ENCODE measurements at places on chromosomes 1 and 21.

- no peak for DNase-seq
These were observed 4.5 kb upstream of the FAM177B start for GRCh38 chr1:222732216-222733159.

DNA sequence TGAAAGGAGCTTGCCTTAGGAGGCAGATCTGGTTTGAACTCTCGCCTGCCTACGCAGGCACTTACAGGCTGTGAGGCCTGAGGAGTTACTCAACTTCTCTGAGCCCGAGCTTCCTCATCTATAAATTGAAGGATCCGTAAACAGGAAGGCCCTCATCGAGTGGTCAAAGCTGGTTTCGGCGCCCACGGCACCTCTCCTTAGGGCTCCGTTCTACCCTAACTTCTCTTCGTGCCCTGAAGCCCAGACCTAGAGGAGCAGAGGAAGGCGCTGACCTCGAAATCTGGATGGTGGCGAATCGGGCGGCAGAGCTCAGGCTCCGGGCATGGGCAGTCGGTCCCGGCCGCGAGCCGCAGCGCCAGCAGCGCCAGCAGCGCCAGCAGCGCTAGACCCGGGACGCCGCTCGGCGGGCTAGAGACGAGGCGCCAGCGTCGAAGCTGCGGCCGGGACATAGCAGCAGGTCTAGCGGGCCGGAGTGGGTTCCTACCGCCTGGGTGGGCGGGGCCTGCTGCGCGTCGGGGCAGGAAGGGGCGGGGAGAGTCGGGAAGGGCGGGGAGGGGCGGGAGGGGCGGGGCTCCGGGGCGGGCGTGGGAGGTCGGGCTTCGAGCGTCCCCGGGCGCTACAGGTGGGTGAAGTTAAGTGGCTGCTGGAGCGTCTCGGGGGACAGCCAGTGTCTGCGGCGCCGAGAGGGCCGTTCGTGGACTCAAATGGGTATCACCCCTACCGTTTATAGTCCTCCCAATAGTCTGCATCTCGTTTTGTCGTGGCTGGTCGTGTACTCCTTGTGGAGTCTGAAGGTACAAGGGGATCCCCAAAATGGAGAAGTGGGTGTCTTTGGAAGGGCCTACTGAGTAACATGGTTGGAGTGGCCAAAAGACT is at the start of gene CTBS:
Gene CTBS, minus strand, starts transcription at position 474 of the 876 bp plus-strand sequence. Its CDS starts 25 bp downstream, at position 449.
- DNase-seq, result peak; percentile 76

DNA sequence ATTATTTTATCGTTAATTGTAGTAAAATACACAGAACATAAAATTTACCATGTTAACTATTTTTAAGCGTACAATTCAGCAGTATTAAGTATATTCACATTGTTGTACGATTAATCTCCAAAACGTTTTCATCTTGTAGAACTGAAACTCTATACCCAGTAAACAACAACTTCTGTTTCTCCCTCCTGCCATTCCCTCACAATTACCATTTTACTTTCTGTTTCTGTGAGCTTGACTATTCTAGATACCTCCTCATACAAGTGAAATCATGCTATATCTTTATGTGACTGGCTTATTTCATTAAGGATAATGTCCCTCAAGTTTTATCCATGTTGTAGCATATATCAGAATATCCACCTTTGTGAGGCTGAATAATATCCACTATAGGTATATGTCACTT is 156.8 kb downstream of the ST6GALNAC3 start:
- no peak for DNase-seq

GRCh38 chr1:16254263-16254928 is 17.4 kb upstream of the CPLANE2 start:
- DNase-seq, result no peak

GRCh38 chr1:157566484-157567300 is 14.4 kb upstream of the FCRL5 start:
- DNase-seq, result no peak

DNA sequence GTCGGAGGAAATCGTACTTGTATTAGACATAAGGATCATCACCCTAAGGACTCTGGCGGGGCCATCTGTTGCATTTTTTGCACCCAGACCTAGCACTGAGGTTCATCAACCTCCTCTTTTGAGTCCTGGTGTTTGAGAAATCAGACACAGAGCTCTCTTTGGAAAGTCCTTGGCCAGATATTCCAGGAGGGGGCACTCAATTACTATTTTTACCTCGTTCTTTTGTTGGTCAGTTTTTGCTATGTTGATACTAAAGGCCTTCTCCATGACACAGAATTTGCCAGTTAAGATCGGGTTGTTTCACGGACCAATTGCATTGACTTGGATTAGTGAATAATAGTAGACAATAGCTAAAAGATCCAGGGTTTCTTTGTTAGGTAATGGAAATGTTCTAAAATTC is 711.2 kb downstream of the KCNT2 start:
- no peak for DNase-seq

- DNase-seq, result no peak
These were observed 20.6 kb downstream of the STXBP3 start for GRCh38 chr1:108767115-108767514.

- no peak for DNase-seq
These were observed 82.8 kb upstream of the SLC44A3 start for GRCh38 chr1:94737124-94737998.

DNA sequence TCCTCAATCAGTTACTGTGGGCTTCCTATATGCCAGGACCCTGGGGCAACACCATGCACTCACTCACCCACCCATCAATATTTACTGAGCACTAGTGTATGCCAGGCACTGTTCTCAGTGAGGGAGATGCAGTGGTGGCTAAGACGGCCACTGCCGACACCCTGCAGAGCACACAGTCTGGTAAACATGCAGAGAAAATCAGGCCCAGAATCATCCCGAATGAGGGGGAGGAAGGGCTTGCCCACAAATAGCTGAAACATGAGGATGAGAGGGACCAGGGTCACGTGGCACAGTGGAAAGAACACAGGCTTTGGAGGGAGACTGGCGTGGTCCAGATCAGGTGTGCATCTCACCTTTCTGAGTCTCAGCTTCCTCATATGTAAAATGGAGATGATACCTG is 89.2 kb upstream of the IGSF21 start:
- no peak for DNase-seq
